Activated T-helper 9 cell treated with anti-CD3 and anti-CD28 coated beads, Interleukin-2, amount 50 U/mL, for 16 hours (primary cell): ENCODE measurements at places on chromosomes 11 and 22.

DNA sequence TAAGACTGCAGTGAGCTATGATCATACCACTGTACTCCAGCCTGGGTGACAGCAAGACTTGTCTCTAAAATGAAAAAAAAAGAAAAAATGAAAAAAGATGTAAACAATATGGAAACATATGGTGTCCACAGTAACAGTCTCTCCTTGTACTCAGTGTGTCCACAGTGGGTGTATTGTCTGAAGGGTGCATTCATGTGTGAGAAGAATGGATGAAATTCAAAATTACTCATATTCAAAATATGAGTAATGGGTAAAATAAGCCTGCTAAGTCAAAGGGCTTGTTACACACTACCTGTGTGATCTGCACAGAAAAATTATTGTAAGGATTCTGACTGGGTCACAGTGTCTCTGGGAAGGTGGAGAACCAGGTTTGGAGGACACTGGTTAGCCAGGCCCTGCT, 26.9 kb downstream of the PPFIA1 start:
- DNase-seq, result no peak

DNA sequence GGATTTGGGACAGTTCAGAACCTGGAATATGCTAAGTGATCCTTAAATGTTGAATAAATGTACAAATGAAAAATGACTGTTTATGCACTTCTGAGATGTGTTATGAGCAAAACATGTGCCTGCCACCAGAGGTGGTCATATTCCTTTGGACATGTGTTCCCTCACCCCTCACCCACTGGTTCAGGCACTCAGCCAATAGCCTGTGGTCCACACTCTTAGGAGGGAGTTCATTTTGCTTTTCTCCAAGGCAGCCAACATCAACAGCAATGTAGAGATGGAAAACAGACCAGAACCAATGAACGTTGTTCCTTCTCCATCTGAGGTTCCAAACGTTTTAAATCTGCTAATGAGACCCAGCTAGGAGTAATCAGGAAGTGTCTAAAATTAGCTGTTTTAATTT, 44.0 kb downstream of the RPUSD4 start:
- DNase-seq, result no peak

DNA sequence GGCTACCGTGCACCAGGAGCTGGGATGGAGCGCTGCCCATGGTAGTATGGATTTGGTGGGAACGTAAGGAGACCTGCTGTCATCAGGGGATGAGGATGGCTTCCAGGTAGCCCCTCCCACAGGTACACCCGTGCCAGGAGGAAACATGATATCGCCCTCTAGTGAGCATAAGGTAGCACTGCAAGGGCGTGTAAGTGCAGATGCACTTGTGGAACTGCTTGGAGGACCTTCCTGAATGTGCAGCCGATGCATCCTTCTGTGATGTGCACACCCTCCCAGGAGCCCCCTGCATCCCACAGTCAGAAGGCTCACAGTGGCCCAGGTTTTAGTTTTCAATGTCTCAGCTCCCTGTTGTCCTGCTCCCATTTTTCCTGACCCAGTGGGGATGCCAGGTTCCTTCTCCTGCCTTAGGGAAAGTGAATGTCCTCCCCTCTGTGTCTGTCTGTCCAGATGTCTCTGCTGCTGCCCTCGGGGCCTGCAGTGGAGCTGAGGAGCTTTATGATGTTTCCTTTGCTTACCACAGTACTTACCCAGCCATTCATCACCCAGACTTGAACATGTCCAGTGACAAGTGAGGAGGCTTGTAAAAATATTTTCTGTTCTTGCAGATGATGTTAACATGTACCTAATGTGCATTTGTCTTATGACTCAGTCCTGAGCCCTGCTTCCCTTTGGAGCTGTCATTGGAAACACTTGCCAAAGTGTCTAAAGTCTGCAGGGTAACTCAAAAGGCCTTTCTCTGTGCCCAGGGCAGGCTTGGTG, 49.2 kb downstream of the DBX1 start:
- DNase-seq, result no peak

DNA sequence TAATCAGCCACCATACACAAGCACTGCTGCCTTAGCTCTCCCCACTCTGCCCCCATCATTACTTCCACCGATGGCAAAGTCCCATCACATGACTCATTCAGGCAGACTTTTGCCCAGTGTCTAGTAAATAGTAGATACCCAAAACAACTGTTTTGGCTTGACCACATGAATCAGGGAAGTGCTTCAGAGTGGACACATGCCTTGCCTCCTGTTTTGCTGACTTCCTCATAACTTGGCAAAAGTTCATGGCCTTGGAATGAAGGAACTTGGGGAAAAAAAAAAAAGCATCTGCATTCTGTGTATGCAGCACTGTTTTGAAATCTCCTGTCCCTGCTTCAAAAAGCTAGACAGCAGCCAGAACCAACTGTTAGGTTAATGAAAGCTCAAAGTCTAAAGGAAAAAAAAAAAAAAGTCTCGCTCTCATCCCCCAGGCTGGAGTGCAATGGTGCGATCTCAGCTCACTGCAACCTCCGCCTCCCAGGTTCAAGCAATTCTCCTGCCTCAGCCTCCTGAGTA, 335.3 kb downstream of the FAM181B start:
- DNase-seq, result no peak

GRCh38 chr11:75597636-75598035, 35.6 kb downstream of the SERPINH1 start:
- no peak for DNase-seq

- DNase-seq, result no peak
Observed at GRCh38 chr11:2307501-2308331, 5.9 kb downstream of the TSPAN32 start.

- no peak for DNase-seq
Observed at GRCh38 chr11:131561501-131561900, 191.1 kb downstream of the NTM start.

DNA sequence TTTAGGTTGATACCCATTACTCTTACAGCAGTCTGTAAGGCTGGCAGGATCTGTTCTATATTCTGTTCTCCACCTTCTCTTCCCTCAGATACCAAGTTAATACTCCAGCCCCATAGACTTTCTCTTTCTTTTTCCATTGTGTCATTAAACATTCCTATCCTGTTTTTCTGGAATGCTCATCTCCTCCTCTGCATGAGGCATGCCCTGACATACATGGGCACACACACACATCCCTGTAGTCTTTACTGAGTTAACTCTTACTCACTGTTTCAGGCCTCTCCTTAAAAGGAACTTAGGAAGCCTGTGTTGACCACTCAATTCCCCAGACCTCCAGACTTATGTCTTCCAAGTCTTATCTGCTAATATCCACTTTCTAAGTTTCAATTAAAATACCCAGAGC, 476.8 kb downstream of the METTL15 start:
- DNase-seq, result no peak

- no peak for DNase-seq
Observed at GRCh38 chr11:70886676-70887541, 365.5 kb downstream of the SHANK2 start.

DNA sequence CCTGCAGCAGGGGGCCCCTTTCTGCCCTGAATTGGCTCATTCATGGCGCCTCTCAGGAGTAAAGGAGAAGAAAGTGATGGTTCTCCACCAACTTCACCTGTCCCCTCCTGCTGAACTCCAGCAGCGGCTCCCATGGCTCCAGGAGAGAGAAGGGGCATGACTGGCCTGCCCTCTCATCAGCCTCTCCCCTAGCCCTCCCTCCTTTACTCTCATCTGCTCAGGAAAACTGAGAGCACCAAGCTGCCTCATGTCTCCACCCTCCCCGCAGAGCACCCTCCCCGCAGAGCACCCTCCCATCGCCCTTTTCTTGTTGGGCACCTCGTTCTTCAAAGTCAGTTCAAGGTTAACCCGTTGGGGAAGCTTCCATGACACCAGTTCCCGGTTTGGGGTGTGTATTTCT, 82.1 kb upstream of the ATXN10 start:
- no peak for DNase-seq

GRCh38 chr11:67504950-67505581, at the start of gene PITPNM1:
TSS of gene PITPNM1 (minus strand) at chr11:67505363. CDS start at chr11:67504180, 1,183 bp downstream.
- peak; percentile 69 for DNase-seq

GRCh38 chr11:67276781-67277230, 10.5 kb downstream of the GRK2 start:
- no peak for DNase-seq

GRCh38 chr11:57514538-57515331, 767 bp downstream of the SLC43A1 start:
- DNase-seq, result peak; percentile 30

- no peak for DNase-seq
Observed at GRCh38 chr22:31083923-31084810, 3.0 kb downstream of the SMTN start.

DNA sequence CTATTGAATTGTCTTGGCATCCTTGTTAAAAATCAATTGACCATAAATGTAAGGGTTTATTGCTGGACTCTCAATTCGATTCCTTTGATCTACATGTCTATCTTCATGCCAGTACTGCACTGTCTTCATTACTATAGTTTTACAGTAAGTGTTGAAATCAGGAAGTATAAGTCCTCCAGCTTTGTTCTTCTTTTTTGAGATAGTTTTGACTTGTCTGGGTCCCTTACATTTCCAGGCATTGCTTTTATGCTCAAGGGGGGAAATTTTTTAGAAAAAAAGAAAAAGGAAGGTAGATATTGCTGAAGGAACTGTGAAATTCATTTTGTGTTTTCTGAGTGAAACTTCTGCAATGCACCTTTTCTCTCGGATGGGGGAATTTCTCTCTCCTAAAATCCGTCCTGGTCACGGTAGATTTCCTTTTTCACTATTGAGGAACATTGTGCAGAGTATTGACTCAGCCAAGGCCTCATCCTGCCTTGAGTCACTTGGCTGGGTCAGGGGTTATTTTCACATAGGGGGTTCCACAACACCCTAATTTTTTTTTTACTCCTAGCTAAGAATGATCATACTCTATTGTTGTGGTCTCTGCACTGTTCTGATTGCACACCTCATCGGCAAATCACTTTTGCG, 2.8 kb upstream of the ACER3 start:
- no peak for DNase-seq

DNA sequence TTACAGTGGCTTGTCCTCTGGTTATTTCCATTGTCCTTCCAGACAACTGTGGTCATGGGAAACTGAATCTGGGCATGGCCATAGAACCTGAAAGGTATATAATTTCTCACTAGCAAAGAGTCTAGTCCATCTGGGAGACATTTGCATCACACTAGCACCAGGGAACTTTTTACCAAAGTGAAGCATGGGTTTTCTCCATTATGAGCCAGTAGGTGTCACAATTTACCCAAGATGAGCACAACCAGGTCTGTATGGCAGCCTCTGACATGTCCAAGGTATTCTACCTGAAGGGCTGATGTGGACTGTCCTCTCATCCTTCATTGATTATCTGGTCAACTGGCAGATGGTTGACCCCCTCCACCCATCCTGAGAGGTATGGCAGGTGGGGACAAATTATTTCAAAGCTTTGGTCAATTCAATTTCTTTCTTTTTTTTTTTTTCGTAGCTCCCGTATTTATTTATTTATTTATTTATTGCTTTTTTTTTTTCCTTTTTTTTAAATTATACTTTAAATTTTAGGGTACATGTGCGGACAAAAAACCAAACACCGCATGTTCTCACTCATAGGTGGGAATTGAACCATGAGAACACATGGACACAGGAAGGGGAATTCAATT, 425.9 kb downstream of the TMEM135 start:
- no peak for DNase-seq

DNA sequence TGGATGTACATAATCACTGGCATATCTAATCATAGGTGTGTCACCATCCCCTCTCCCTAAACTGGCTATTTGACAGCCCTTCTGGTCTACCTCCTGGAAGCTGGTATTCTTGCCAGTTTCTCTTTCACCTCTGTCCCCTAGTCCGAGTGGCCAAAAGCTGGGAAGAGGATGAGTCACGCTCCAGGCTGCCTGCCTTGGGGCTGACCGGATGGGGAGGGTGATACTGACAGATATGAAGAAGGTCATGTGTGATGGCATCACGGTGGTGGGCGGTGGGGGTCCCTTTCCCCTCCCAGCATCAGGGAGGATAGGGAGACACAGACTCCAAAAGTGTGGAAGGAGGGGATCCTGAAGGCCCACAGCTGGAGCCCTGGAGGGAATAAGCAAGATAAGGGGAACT, 4.8 kb downstream of the OAF start:
- no peak for DNase-seq

GRCh38 chr11:62804310-62805075, 747 bp downstream of the NXF1 start:
- no peak for DNase-seq

DNA sequence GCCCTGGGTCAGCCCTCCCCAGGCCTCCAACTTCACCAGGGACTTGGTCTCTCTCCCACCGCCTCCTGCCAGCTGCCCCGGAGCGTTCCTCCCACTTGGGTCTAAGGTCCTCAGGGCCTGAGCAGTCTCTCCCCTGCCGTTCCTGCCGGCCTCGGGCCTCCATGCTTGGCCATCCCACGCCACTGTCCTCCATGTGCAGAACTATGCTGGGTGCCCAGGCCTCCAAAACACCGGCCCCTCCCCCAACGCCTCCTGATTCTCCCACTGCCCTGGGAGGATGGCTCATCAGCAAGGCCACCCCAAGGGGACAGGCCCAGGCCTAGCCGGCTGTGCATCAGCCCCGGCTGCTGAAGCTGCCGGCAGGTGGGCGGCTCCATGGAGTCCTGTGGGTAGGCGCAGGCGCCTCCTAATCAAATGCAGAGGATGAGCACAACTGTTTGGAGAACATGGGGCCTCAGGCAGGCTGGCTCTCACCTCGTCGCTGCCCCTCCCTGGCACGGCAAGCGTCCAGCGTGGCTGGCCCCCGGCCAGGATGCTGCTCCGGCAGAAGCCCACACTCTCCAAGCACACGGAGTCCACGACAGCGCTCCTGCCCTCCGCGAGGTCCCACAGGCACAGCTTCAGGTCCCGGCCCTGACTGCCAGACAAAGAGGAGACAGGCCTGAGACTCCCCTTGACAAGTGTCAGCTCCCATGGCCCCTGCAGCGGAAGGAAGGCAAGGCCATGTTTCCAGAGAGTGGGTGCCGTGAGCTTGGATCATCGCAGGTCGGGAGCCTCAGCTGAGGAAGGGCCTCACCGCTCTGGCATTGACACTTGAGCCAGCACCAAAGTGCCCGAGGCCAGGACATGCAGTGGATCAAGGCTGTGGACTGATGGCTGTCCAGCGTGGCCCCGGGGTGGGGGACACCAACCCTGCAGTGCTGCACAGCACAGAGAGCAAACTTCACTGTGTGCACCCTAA, 42.6 kb downstream of the GNB1L start:
- no peak for DNase-seq

GRCh38 chr11:124778281-124778680, 16.2 kb upstream of the ESAM start:
- no peak for DNase-seq

DNA sequence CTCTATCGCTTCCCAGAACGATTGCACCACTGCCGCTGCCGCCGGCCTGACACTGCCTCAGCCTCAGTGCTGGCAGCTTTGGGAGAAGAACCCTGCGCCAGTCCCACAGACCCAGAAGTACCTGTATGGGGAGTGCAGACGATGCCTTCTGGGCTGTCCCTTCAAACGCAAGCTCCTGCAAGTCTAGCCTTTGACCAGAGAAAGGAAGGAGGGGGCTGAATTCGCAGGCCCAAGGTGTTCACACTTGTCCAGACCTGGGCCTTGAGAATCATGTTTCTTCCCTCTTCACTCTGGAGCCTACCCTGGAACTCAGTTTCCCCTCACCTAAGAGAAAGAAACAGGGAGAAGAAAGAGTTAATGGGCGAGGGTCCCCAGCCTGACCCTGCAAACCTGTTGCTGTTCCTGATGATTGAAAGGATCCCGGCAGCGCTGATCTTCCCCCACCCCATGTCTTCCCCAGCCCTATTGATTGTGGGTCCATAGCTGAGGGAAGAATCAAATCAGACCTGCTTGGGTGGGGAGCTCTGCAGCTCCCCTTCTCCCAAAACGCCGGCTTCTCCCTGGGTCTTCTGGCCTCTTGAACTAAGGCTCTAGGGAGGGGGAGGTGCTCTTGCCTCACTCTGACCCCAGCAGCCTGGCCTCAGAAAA, 786 bp upstream of the MCAM start:
- DNase-seq, result no peak
